Left renal pelvis (tissue), 4 donors: ENCODE measurements at places on chromosomes 3 and 15. TPM values are rescaled to one million over a fixed set of nuclear protein-coding genes. Genes with fewer than 3 reads are reported as not detected.

DNA sequence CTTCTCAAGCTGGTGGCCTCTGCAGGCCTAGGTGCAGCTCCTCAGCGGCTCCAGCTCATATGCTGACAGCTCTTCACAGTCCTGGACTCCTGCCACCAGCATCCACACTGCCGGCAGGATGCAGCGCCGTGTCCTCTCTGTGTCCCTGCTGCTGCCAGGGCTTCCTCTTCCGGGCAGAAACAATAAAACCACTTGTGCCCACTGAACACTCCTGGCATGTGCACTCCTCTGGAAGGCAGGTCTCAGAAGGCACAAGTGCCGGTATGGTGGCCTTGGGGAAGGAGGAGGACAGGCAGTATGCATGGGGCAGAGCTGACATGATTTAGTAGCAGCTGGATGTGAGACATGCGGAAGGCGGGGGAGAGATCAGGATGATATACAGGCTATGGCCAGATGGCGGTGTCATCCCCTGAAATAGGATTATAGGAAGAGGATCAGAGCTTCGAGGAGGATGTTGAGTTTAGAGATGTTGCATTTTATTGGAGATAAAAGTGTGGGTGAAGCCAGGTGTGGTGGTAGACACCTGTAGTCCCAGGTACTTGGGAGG, 7.5 kb upstream of the MAN2A2 start:
- no peak for DNase-seq

- peak; percentile 85 for DNase-seq
Measured at GRCh38 chr15:74695597-74696397, at the start of gene EDC3. EDC3 (minus strand) TSS chr15:74696024; CDS start chr15:74675124, 20,900 bp downstream.

Gene DOCK3
- polyA plus RNA-seq = 1.6 TPM

Gene IQCF5
- polyA plus RNA-seq = not detected

Gene UROC1
- polyA plus RNA-seq = 0.21 TPM

GRCh38 chr15:57649138-57649537, 57.4 kb upstream of the POLR2M start:
- DNase-seq = no peak

- DNase-seq = no peak
Measured at GRCh38 chr3:126060613-126061145, 23.2 kb downstream of the SLC41A3 start.

Gene HES1
- polyA plus RNA-seq = 92.0 TPM

DNA sequence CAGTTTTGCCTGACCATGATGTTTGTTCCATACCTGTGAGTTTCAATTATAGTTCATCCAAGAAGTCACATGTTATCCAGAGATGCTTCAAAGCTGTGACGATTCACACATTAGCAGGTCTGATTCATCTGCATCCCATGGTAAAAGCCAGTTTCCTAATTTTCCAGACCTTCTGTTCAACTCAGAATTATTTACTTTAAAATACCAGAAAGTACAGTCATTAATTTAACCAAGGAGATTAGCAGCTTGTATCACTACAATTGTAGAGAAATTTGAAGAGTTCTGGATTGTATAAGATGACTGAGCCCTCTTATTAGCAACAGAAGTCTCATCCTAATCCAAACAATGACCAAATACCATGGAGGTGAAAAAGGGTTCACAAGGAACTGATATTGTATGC, 76.1 kb upstream of the THBS1 start:
- no peak for DNase-seq

GRCh38 chr3:129045675-129046036, 14.9 kb upstream of the GP9 start:
- no peak for DNase-seq

DNA sequence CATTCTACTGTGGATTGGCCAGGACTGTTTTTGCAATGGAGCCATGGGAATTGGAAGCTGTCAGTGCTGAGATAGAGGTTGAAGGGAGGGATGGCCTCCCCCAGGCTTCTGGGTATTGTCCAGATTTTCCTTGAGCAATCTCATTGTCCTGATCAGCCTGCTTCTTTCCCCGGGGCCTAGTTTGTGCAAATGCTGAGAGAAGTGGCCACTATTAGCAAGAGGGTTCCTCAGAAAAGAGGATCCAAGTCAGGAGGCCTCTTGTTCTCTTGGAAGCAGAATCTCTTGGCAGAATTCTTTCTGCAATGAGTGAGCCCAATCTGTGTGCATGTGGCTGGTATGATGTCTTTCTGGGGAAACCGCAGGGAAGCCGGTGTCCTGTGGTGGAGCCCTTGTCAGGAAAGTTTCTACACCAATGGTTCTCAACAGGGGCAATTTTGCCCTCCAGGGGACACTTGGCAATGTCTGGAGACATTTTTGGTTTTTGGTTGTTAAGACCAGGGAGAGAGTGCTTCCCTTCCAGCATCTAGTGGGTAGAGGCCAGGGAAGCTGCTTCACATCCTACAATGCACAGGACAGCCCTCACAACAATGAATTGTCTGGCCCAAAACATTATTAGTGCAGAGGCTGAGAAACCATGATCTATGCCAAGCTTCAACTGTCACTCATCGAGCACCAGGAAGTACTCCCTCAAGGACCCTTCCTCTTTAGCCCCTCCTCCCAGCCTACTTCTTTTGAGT, 2.0 kb downstream of the LIPC start:
- no peak for DNase-seq

Gene ECT2
- 35.2 TPM for polyA plus RNA-seq

GRCh38 chr15:33236841-33237509, 42.5 kb upstream of the FMN1 start:
- DNase-seq = no peak

GRCh38 chr3:122930063-122930997, 97.2 kb downstream of the SEMA5B start:
- DNase-seq = no peak

GRCh38 chr3:104742044-104742443, 624.7 kb upstream of the ALCAM start:
- no peak for DNase-seq
